SW480 (cell line): ENCODE measurements at places on chromosomes 11 and 22.
A peak's percentile ranks its signal among the peaks of the same experiment; 100 is the strongest.

DNA sequence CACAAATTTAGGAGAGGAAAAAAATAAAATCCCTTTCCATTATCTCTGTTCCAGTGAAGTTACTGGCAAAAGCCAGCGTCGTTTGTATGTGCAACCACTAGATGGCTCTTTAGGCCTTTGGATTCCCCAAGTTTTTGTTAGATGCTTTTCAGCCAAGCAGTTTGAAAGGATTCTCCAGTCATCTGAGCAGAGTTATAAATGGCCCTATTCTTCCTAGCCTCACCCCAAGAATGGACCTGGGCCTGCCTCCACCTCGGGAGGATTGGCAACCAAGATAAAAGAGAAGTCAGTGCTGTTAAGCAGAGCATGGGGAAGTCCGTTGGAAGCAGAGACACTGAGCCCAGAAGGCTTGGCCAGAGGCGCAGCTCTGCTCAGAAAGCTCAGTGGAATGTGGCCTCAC lies 15.4 kb downstream of the FAM181B start:
- peak; percentile 74 for DNase-seq

DNA sequence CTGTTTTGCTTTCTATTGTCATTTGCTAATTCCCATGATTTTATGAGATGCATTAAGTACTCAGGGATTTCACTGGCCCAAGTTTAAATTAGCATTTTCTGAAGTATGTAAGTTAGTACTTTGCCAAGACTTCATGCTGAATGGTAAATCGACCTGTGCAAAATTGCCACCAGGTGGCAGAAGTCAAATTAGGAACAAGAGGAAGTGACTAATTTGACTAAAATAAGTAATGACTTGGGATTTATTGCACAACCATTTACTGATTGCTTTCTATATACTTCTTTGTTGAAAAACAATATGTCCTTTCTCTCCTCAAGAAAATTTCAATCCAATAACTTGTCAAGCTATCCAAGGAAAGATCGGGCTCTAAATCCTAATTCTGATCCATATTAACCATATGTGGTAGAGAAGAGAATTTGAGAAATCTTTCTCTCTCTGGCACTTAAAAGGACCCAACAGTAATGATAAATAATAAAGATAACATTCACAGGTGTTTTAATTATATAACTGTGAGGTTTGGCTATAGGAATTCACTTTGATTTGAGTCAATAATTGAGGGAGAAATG lies 253.7 kb upstream of the CHORDC1 start:
- DNase-seq, result peak; percentile 46

DNA sequence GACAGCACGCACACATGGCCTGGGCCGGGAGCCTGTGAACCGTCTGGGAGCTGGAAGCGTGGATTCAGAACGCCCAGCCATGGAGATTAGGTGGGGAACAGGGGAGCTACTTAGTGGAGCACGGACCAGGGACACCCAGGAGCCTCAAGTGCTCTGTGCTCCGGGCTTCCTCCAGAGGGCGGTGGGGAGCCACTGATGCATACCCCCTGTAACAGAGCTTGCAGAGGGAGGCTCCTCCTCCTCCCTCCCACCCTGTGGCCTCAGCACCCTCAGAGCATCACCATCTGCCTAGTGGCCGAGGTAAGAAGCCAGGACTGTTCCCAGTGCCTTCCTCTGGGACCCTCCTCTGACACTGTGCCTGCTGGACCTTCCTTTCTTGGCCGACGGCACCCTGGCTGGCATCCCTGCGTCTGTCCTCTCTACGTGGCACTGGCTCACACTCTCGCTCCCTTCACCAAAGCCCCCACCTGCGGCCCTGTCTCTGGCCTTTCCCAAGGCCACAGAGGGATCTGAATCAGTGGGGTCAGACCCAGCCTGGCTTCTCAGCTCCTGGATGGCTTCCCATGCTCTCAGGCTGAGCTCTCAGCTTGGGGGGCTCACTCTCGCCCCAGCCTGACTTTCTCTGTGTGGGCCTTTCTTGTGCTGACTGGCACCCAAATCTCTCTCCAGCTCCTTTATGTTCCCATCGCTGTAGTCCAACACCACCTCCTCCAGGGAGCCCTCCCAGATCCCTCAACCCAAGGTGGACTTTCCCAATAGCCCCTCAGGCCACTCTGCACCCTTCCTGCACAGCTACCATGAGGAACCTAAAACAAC lies 780.9 kb downstream of the BRD1 start:
- peak; percentile 71 for DNase-seq

DNA sequence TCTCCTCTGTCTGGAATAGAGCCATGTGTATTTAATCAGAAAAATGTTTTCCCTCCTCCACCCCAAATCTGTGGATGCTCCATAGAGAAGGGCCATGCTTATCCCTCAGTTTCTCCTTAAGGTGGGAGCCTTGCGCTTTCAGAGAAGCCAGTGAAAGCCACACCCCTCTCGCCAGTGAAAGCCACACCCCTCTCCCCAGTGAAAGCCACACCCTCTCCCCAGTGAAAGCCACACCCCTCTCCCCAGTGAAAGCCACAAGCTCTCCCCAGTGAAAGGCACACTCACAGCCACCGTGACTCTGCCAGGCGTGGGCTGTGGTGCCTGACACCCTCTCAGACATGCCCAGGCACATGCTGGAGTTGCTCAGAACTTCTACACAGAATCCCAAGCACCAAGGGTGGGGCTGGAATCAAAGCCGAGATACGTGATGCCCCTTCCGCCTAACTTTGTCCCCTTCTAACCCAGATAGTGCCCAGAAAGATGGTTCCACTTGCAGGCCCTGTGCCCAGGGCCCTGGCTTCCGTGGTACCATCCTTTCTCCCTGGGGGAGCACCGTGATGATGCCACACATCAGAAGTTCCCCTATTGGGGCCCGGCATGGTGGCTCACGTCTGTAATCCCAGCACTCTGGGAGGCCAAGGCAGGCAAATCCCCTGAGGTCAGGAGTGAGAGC lies 16.5 kb upstream of the PRR5 start:
- peak; percentile 72 for DNase-seq

DNA sequence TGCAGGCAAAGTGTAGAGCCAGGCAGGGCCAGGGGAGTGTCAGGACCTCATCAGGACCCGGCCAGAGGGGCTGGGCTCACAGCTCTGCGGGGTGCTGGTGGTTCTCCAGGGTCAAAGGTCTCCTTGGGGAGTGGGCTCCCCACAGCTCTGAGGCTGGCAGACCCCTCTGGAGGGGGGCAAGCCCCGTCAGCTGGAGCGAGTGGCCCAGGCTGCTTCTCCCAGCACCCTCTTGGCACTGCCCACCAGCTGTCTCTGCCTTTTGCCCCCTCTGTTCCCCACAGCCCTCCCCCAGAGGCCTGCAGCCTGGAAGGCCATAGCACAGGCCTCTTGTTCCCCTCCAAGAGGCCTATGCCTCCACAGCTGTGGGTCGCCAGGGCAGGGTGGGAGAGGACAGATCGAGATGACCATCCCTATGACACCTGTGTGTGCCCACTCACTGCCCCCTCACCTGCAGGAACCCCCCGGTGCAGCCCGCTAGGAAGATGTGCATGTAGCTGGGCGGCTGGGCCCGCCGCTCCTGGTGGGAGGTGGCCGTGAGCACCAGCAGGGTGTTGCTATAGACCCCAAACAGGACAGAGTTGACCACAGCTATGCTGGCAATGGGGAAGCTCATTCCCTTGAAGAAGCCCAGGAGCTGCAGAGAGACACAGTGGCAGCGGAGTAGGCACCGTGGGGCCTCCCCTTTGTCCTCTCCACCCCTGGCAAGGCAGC lies 3.4 kb downstream of the SLC25A45 start:
- DNase-seq, result no peak

- DNase-seq, result no peak
These were observed 33.9 kb upstream of the RASSF10 start for GRCh38 chr11:12975195-12975594.

- DNase-seq, result peak; percentile 42
These were observed at the start of gene PGR for GRCh38 chr11:101129203-101129943. PGR (minus strand) TSS chr11:101129813; CDS start chr11:101129070, 743 bp downstream.

DNA sequence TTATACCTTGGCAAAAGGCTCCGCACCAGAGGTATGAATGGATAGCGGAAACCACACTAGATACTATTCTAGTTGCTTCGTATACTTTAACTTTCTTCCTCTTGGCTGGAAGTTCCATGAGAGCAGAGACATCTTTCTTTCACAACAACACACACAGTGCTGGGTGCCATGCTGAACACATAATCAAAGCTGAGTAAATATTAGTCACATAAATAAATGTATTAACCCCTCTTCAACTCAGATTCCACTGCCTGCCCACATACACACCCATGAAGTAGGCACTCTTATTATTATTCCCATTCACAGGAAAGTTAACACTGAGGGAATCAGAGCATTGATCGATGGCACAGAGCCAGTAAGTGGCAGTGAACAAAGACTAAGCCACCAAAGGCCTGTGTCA lies 35.4 kb downstream of the SPON1 start:
- DNase-seq, result no peak

DNA sequence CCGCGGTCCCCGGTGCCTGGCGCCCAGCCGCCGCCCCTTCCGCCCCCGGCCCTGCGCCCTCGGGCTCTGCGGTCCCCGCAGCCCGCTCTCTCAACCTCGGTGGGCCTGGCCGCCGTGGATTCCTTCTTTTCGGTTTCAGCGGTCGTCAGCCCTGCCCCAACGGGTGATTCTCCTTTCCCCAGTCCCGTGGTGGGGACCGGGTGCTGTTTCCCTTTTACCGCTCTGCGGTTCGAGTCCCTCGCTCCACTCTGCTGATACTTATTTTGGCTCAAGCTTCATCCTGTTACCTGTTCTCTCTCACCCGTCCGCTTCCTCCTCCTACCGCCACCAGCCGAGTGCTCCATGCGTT lies 494 bp downstream of the ZDHHC5 start:
- DNase-seq, result peak; percentile 47

DNA sequence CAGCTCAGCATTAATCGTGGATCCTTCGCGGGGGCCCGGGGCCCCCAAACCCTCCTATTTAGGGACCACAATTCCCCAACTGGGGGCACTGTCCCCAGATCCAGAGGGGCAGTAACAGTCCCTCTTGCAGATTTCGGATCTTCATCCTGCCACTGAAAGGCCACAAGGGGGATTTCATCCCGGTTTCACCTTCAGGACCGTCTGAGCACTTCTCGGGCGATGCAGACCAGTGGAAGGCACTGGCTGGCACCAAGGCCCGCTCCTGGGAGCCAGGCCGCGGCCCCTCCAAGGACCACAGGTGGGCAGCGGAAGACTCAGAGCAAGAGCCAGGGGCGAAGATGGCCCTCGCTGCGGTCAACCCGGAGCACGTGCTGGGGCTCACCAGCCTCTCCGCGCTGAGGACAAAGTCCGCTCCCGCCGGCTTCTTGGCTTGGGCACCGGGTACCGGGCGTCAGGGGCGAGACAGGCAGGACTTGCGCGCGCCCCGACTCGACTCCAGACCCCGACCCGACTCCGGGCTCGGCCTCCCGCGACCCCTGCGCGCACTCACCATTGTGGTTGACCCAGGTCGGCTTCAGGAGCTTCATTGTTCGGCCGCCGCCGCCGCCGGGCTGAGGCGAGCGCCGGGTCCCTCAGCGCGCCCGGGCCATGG lies 517 bp downstream of the HIRA start:
- peak; percentile 31 for DNase-seq

- DNase-seq, result no peak
These were observed 64.2 kb downstream of the MED15 start for GRCh38 chr22:20571531-20572007.

DNA sequence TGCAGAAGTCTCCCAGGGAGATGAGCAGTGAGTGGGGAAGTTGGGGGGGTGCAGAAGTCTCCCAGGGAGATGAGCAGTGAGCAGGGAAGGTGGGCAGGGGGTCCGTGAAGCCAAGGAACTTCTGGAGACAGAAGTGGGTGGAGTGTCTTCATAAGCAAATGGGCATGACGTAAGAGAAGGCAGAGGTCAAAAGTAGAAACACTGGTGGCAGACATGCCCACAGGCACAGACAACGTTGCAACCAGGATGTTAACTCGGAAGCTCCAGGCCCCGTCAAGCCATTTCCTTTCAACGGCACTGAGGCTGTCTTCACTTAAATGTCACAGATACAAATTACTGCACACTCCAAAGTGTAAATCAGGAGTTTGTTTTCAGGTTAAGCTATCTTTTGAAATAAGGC lies 186.1 kb downstream of the SHANK2 start:
- no peak for DNase-seq

DNA sequence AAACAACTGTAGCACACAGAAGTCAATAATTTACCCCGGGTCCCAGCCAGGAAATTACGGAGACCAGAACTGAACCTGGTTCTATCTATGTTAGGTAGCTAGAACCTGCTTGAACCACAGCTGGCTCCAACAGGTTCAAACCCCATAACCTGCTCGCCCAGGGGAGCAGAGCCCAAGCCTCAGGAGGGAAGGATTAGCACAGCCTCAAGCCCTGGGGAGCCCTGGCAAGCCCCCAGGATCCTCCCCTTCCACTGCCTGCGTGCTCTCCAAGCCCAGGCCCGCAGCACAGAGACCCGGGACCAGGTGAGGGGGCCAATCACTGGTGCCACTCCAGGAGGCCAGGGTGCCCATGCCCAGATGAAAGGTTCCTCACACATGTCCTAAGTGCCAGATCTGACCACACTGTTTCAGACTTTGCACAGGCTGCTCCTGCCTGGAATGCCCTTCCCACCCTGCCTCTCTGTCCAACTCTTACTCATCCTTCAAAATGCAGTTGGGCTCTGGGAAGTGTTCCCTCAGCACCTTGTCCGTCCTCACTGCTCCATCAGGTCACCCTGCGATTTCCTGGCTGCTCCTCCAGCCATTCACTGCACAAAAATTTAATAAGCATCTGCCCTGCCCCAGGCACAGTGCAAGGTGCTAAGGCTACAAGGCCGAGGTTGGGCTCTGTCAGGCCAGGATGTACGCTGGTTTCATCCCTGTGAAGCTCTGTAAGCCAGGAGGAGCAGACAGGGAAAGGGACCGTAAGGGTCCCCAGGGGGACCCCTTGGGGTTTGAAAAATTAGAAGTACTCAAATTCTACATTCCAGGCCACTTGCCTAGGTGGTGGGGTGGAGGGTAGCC lies 32.2 kb downstream of the ARRB1 start:
- no peak for DNase-seq

GRCh38 chr11:64665411-64665821 lies 57.6 kb downstream of the NRXN2 start:
- no peak for DNase-seq

GRCh38 chr11:126722956-126723664 lies 277.5 kb downstream of the KIRREL3 start:
- DNase-seq, result no peak

DNA sequence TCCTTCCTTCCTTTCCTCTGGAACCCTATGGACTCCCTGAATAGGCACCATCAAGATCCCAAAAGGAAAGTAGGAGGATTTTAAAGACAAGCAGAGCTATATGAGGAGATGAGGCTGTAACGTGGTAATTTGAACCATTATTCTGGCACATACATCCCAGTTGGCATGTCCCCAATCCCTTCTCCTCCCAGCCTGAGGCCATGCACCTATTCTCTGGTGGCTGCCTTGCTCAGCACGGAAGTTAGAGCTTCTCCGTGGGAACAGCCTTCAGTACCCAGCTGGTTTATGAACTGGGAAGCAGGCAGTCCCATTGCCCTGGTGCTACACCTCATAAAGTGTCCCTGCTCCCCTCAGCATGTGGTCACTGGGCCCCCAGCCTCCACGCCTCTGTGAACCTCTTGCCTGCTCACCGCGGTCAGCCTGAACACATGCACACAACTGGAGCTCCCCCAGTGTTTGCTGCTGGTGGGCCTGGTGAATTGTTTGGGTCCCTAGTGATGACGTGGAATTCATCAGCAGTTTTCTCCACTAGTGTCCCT lies 139.9 kb upstream of the PLET1 start:
- no peak for DNase-seq

GRCh38 chr11:104075091-104075490 lies 38.7 kb downstream of the DDI1 start:
- no peak for DNase-seq
